ENCODE measurements at places on chromosomes 12 and 14. TPM values are rescaled to one million over a fixed set of nuclear protein-coding genes. Genes with fewer than 3 reads are reported as not detected.
A peak's percentile ranks its signal among the peaks of the same experiment; 100 is the strongest.

The PNN gene
- 110 TPM for total RNA-seq

DNA sequence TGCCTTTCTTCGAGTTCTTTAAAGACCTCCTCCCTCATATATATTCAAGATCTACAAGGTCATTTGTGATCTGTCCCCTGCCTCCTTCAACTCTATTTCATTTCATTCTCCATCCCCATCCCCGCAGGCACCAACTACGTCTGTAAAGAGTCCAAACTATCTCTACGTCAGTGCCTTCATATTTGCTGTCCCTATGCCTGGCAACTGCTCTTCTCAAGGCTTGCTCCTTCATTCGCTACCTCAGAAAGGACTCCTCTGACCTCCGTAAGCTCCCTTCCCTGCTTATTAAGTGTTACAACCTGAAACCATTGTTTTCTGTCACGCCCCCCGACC is 650 bp downstream of the LLPH start:
- DNase-seq: no peak
- no peaks in the 10 kb centered on the region for H3K27me3 ChIP-seq
- H3K27ac ChIP-seq: no peak overlapping the region

GRCh38 chr12:9699898-9700605 is 30.5 kb downstream of the CLEC2D start:
- peaks cover 20% of the 10 kb centered on the region for H3K4me1 ChIP-seq
- peak overlapping the region; percentile 4 for H3K27ac ChIP-seq
- DNase-seq: no peak
- no peak overlapping the region for H3K4me3 ChIP-seq
- peaks cover 17% of the 10 kb centered on the region for H3K36me3 ChIP-seq

The PPM1H gene
- total RNA-seq: not detected

- H3K4me3 ChIP-seq: no peak overlapping the region
- H3K27ac ChIP-seq: no peak overlapping the region
- H3K27me3 ChIP-seq: no peaks in the 10 kb centered on the region
- no peaks in the 10 kb centered on the region for H3K36me3 ChIP-seq
Measured at GRCh38 chr12:94561943-94562411, 88.4 kb downstream of the TMCC3 start.

The NPAS3 gene
- total RNA-seq: not detected

The GUCY2C gene
- total RNA-seq: not detected

The GPR68 gene
- total RNA-seq: 2.9 TPM

- no peaks in the 10 kb centered on the region for H3K27me3 ChIP-seq
- peak; percentile 36 for DNase-seq
- no peak overlapping the region for H3K4me3 ChIP-seq
- H3K36me3 ChIP-seq: no peaks in the 10 kb centered on the region
Measured at GRCh38 chr12:127162902-127163301, 1104.1 kb upstream of the TMEM132C start.

GRCh38 chr12:19692566-19692965 is 253.3 kb downstream of the AEBP2 start:
- no peak overlapping the region for H3K27ac ChIP-seq
- H3K4me3 ChIP-seq: no peak overlapping the region
- H3K27me3 ChIP-seq: no peaks in the 10 kb centered on the region
- no peak for DNase-seq
- H3K4me1 ChIP-seq: no peaks in the 10 kb centered on the region

- H3K27me3 ChIP-seq: peaks cover 28% of the 10 kb centered on the region
- H3K27ac ChIP-seq: no peak overlapping the region
- no peak for DNase-seq
- peaks cover 33% of the 10 kb centered on the region for H3K4me1 ChIP-seq
- H3K36me3 ChIP-seq: no peaks in the 10 kb centered on the region
Measured at GRCh38 chr14:105166571-105167302, 1.8 kb downstream of the JAG2 start.

DNA sequence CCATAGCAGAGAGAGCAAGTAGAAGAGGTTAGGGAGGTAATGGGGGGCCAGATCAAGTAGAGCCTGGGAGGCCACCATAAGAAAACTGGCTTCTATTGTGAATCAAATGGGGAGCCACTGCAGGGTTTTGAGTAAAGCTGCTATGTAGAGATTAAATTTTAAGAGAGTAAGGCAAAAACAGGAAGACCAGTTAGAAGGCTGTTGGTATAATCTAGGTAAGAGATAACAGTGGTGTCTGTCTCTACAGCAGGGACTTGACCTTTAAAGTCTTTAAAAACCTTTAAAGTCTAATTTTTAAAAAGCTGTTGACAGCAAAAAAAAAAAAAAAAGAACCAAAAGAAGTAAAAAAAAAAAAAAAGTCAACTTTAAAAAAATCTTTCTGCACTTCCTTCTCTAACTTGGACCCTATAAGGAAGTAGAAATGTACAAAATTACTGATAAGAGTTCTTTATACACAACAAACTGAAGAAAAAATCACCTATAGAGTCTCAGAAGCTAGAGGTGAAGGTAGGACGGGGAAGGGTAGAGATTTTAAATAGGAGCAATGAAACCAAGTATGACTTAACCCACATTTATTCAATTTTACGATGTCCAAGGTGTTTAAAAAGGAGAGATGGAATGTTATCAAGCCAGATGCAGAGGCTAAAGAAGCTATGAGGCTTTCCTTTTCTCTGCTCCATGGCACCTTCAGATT is 26.1 kb downstream of the SGPP1 start:
- peaks cover 8% of the 10 kb centered on the region for H3K4me1 ChIP-seq
- no peak overlapping the region for H3K4me3 ChIP-seq
- H3K27ac ChIP-seq: no peak overlapping the region
- no peaks in the 10 kb centered on the region for H3K27me3 ChIP-seq
- no peaks in the 10 kb centered on the region for H3K36me3 ChIP-seq

The TTC9 gene
- 6.8 TPM for total RNA-seq

DNA sequence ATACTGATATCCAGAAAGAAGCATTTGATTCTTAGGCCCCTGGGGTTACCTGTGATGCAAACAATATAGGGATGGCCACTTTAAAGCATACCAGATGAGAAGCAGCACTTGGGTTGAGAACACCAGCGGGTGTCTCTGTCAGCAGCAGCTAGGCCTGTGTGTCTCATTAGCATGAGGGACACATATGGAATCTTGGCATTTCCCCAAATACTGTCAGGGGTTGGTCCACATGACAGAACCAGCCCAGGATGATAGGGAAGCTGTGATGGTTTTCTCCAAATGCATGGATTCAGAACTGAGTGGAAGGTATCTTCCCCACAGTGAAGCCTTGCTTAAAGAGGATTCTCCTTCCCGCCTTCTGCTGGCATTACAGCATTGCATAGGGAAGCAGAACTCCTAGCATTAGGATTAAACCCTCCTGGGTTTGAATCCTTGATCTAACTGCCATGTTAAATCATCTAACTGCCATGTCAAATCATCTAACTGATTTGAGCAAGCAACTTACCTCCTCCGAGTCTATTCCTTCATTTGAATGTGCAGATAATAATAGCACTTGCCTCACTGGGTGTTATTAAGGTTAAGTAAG is 111.5 kb upstream of the WSCD2 start:
- no peaks in the 10 kb centered on the region for H3K27me3 ChIP-seq
- no peaks in the 10 kb centered on the region for H3K36me3 ChIP-seq
- no peak for DNase-seq
- H3K4me1 ChIP-seq: no peaks in the 10 kb centered on the region

GRCh38 chr12:43921666-43922337 is 85.9 kb downstream of the TMEM117 start:
- no peaks in the 10 kb centered on the region for H3K27me3 ChIP-seq
- H3K4me3 ChIP-seq: no peak overlapping the region
- H3K36me3 ChIP-seq: no peaks in the 10 kb centered on the region
- no peak overlapping the region for H3K27ac ChIP-seq
- DNase-seq: no peak

The VRTN gene
- total RNA-seq: not detected

- H3K4me1 ChIP-seq: no peaks in the 10 kb centered on the region
- H3K27ac ChIP-seq: no peak overlapping the region
- H3K27me3 ChIP-seq: no peaks in the 10 kb centered on the region
- H3K36me3 ChIP-seq: no peaks in the 10 kb centered on the region
- DNase-seq: no peak
Measured at GRCh38 chr12:24553259-24553658, 395.6 kb downstream of the BCAT1 start.

The ASCL4 gene
- total RNA-seq: not detected

GRCh38 chr12:68904351-68904962 is 28.5 kb downstream of the CPM start:
- no peak overlapping the region for H3K27ac ChIP-seq
- no peak for DNase-seq
- H3K27me3 ChIP-seq: no peaks in the 10 kb centered on the region
- no peak overlapping the region for H3K4me3 ChIP-seq

DNA sequence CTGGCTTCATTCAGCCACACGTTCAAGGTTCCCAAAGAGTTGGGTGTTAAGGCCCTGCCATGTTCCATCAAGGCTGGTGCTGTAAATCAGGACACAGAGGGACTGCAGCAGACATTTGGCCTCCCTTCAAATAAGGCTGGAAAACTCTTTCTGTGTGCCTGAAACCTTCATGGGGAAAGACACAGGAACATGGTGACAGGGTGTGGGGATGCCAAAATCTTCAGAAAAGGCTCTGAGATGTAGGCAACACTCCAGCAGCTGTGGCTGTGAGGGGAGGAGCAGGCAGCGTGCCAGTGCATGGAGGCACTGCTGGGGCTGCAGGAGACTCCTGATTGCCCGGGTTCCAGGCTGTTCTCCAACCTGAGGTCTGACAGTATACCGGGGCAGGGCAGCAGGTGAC is 15.0 kb downstream of the POMT2 start:
- peaks cover 4% of the 10 kb centered on the region for H3K36me3 ChIP-seq
- DNase-seq: no peak
- H3K27ac ChIP-seq: no peak overlapping the region
- H3K4me1 ChIP-seq: no peaks in the 10 kb centered on the region
- no peak overlapping the region for H3K4me3 ChIP-seq

GRCh38 chr12:262817-263216 is at the start of gene SLC6A13:
Gene SLC6A13, minus strand, starts transcription at chr12:262836. Its CDS starts 2,784 bp downstream, at chr12:260052.
- peaks cover 2% of the 10 kb centered on the region for H3K27me3 ChIP-seq
- H3K27ac ChIP-seq: no peak within 1 kb of the TSS
- H3K4me1 ChIP-seq: no peaks in the 10 kb centered on the region

- no peak overlapping the region for H3K27ac ChIP-seq
- H3K4me3 ChIP-seq: no peak overlapping the region
- H3K27me3 ChIP-seq: no peaks in the 10 kb centered on the region
- no peaks in the 10 kb centered on the region for H3K4me1 ChIP-seq
- DNase-seq: no peak
- H3K36me3 ChIP-seq: no peaks in the 10 kb centered on the region
Measured at GRCh38 chr12:124601706-124602105, 34.3 kb upstream of the NCOR2 start.

GRCh38 chr12:122423258-122424165 is 1.0 kb upstream of the CLIP1 start:
- peak overlapping the region; percentile 78 for H3K4me3 ChIP-seq
- peaks cover 32% of the 10 kb centered on the region for H3K4me1 ChIP-seq

GRCh38 chr14:82482345-82482744 is 948.7 kb upstream of the SEL1L start:
- no peak overlapping the region for H3K27ac ChIP-seq
- H3K36me3 ChIP-seq: no peaks in the 10 kb centered on the region
- H3K27me3 ChIP-seq: no peaks in the 10 kb centered on the region
- no peak overlapping the region for H3K4me3 ChIP-seq
- no peaks in the 10 kb centered on the region for H3K4me1 ChIP-seq
- no peak for DNase-seq

DNA sequence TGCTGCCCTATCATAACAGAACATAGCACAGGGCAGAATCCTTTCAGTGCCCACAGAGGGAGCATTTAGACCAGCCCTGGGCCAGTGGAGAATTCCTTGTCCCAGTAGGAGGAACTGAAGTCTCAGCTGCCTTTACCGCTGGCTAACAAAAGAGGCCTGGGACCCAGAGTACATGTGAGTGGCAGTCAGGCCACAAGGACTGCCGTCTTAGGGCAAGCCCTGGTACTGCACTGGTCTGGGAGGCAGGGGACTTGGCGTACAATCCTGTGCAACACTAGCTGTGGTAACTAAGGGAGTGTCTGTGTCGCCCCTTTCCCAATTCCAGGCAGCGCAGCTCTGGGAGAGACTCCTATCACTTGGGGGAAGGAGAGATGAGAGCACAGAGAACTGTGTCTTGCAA is 17.0 kb upstream of the CSRP2 start:
- H3K27ac ChIP-seq: no peak overlapping the region
- H3K36me3 ChIP-seq: no peaks in the 10 kb centered on the region
- no peaks in the 10 kb centered on the region for H3K27me3 ChIP-seq
- no peak for DNase-seq

- no peaks in the 10 kb centered on the region for H3K36me3 ChIP-seq
- H3K4me1 ChIP-seq: peaks cover 14% of the 10 kb centered on the region
- DNase-seq: no peak
- H3K4me3 ChIP-seq: no peak overlapping the region
- no peaks in the 10 kb centered on the region for H3K27me3 ChIP-seq
Measured at GRCh38 chr14:76936483-76936882, 92.0 kb downstream of the IRF2BPL start.

DNA sequence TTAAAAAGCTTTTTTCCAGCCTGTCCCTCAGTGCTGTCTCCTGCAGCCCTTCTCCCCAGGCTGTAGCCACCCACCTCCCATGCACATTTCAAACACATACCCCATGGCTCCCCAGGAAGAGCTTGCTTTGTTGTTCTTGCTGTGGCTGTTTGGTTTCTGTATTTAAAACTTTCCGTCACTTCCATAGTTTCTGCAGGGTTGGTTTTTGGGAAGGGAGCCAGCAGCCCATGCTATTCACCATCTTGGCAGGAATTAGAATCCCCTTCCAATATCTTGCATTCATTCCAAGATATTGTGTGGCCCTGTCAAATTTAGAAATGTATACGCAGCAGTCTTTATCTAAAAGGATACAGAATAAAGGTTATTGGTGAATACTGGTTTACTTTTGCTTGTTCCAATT is 29.6 kb downstream of the CFAP251 start:
- DNase-seq: no peak
- no peak overlapping the region for H3K27ac ChIP-seq
- H3K27me3 ChIP-seq: no peaks in the 10 kb centered on the region
- H3K36me3 ChIP-seq: no peaks in the 10 kb centered on the region

DNA sequence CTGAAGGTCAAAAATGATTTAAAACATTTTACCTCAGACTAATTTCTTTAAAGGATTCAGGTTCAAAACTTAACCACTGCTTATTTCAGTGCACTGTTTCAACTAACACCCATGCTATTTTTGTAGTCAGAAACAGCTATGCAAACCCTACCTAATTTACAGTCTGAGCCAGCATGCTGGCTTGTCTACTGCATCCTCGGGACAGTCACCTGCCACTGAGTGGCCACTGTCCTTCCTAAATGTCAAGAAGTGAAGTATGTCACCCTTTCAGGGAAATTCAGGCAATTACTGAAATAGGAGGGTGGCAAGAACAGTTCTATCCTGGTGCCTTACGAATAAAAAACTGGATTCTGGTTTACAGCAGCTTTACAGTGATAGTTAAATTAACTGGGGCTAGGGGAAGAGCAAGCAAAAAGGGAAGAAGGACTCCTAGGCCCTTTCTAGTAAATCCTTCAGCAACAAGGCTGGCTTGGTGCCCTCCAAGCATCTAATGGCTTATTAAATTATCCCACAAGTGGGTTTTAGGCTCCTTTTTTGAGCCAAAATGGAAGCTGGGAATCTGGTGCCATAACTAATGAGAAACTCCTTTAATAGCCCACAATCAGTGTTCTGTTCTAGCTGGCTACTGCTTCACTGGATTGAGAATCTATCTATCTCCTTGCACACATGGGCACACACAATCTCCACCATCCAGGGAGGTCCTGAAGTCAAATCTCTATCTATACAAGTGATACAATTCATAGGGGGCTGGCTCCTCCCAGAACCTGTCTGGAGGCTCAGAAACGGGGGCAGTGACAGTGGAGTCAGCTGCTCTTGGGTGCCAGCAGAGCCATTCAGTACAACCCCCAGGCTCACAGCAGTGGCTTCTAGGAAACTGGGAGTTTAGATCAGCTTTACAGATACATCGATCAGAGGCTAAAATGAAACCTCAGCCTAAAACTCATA is 43.4 kb downstream of the SH2B3 start:
- peaks cover 68% of the 10 kb centered on the region for H3K36me3 ChIP-seq
- peak overlapping the region; percentile 55 for H3K27ac ChIP-seq
